Stimulated activated CD8-positive, alpha-beta memory T cell treated with anti-CD3 and anti-CD28 coated beads, Interleukin-4, amount 100 ng/mL, for 24 hours (primary cell): ENCODE measurements at places on chromosomes 3 and 15.

DNA sequence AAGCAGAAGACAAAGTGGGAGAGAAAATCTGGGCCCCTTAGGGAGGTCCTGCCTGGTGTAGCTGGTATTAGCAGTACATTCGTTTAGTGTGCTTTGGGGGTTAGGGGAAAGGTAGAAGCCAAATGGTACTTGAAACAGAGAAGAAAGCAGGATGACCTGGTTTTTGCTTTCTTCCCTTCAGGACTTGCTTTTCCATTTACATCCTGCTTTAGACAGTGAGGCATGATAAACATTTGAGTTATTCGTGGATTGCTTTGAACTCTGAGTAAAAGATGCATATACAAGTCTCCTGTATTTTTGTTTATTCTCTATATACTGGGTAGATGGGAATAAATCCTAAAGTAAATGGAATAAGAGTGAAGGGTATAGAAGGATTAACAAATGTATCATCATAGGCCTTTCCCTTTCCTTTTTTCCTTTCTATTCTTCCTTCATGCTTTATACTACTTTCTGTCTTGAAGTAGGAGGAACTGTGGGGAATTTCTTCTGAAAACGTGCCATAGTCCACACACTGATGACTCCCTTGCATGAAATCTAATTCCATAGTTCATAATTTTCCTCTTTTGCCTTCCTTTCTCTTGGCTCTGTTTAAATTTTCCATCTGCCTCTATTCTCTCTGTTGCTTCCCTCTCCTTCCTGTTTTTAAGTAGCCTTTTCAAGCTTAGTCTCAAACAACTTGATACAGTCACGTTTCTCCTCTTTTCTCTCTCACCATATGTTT is 139.5 kb upstream of the RBMS3 start:
- no peak for DNase-seq

- DNase-seq, result no peak
Measured at GRCh38 chr3:65785065-65785645, 253.6 kb downstream of the MAGI1 start.

GRCh38 chr15:26372706-26373105 is 400.2 kb downstream of the GABRB3 start:
- DNase-seq, result no peak

DNA sequence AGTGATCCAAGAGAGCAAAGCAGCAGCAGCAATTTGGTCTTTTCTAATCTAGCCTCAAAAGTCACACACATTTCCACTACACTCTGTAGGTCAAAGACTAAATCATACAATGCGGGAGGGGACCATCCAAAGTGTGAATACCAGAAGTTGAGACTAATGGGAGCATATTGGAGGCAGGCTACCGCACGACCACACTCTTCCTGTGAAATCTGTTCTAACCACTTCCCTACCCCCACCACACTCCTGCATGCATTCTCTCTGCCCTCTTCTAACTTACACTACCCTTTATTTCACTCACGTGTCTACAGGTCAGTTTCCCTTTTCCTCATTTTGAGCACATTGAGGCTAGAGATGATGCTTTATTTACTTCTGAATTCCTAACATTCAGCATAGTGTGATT is 23.7 kb upstream of the PRTG start:
- DNase-seq, result no peak

GRCh38 chr3:36901588-36901987 is 43.3 kb downstream of the TRANK1 start:
- no peak for DNase-seq
